ENCODE measurements at places on chromosomes 3 and 15.

- DNase-seq = no peak
Observed at GRCh38 chr3:177483182-177483967, 286.1 kb upstream of the TBL1XR1 start.

GRCh38 chr15:30923429-30923828, 19.7 kb downstream of the FAN1 start:
- DNase-seq = no peak

GRCh38 chr3:48572517-48572916, 8.9 kb upstream of the UCN2 start:
- DNase-seq = no peak

DNA sequence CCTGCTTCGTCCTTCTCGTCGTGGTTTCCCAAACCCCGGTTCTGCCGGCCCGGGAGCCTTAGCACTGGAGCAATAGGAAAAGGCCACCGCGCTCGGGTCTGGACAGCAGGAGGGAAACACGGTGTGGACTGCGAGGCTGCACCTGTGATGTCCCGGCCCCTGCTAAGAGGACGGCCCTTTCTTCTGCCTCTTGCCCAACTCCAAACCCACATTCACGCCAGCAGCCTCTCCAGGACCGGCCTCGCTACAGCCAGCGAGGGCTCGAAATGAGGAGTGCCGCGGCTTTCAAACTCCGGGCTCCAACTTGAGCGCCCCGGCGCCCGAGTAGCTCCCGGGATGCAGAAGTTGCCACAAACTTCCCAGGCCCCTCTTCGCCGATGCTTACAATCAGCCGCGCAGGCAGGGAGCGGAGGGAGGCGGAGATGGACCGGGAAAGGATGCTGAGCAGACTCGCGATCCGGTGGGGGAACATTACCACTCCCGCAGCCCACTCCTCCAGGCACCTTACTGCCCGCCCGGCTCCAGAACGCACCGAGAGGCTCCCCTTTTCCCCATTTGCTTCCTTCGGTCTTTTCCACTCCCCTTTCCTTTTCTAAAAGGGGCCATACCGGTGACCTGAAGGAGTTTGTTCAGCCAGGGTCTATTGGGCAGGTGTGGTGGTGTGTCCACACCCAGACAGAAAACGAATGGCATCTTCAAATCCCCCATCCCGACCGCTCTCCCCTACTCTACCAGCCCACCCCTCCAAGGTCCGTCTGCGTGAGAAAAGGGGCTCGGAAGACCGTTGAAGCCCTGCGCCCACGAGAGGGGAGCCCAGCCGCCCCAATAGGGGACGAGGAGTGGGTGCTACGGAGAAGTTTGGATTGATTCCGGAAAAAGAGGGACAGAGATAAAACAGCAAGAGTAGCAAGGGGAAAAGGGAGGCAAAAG, 18.8 kb upstream of the SATB1 start:
- no peak for DNase-seq

- no peak for DNase-seq
Observed at GRCh38 chr3:158935846-158936245, 134.0 kb downstream of the MFSD1 start.

DNA sequence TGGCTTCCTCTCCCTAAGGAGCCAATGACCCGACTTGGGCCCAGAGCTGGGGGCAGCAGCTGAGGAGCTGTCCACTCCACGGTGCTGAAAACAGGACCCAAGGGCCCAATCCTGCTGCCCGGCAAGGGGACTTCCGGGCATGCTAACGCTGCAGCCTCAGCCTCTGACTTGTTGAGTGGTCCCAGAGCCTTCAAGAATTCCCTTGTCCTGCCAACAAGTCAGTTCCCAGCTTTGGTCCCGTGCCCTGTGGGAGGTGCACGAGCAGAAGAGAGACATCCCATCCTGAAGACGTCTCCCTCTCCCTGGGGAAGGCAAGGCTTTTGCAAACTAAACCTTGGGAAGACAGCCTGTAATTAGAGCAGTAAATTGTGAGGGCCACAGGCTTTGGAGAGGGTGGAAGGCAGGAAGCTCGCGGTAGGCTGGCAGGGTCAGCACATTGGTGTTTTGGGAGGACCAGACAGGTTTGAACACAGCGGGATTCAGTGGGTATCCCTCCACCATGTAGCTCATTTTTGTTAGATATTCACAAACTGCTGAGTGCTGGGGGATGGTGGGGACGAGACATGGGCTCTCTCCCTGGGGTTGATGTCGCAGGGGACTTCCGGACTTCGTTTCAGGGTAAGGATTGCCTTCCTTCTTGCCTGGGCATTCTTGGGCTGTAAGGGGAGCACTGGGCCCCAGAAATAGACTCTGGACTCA, 29.8 kb upstream of the PRR23E start:
- DNase-seq = no peak

- DNase-seq = no peak
Observed at GRCh38 chr3:23587513-23587912, 218.2 kb upstream of the UBE2E1 start.

- DNase-seq = no peak
Observed at GRCh38 chr3:147699175-147699838, 290.1 kb downstream of the ZIC1 start.

- no peak for DNase-seq
Observed at GRCh38 chr3:188164248-188164687, 10.3 kb downstream of the LPP start.

DNA sequence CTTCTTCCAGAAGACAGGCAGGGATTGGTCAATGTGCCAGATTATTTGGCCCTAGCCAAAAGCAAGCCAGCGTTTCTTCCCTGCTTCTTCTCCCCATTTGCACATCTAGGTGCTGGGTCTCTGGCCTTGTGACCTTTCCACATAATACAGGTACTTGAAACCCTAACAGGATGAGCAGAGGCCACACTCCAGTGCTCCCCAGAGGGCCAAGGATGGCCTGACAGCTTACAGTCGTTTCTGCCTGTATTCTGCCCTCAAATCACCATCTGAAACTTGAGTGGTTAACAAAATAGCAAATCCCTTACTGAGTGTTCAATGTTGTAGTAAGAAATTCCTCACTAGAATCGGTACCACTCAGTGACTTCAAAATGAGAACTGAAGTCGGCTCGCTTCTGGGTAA, 29.1 kb downstream of the MKRN2 start:
- no peak for DNase-seq

DNA sequence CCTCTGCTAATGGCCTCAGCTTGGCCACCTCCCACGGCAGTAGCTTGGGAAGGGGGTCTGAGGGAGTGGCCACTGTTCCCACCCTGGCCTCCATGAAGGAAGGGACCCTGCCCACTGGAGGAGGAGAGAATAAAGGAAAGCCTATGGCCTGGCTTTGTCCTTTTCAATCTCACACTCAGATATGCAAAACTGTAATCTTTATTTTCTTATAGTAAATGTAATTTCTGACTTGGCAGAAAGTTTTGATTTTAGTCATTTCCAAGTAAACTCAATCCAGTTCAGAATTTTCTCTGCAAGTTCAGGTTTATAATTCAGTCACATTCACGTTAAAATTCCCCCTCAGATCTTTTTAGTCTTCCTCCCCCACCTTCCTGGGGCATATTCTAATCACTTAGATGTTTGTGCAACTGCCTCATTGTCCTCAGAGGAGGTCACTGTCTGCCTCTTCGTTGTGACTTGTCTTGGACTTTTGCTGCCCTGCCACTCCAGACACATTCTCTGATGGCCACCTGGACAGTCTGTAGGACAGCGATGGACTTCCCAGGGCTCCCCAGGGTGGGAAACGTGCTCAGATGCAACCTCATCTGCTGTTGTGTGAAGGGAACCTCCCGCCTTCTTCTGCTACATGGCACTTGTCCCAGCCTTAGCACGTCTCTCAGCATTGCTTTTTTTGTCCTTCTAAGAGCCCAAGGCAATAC, 222.8 kb upstream of the TBL1XR1 start:
- no peak for DNase-seq

- DNase-seq = no peak
Observed at GRCh38 chr3:117567906-117568305, 858.3 kb downstream of the TUSC7 start.

DNA sequence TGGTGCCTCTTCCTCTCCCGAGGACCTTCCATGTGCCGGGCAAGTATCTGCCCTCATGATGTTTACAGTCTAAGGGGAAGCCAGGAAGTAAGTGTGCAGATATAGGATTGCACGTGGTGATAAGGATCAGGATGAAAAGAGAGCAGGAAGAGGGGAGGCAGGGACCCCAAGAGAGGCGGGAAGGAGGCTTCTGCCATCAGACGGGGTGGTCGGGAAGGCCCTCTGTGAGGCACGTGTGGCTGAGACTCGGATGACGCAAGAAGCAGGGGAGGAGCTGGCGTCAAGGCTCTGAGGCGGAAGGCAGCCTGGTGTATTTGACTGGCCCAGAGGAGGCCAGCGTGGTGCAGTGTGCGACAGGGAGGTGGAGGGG, 762 bp upstream of the IQSEC1 start:
- DNase-seq = no peak

DNA sequence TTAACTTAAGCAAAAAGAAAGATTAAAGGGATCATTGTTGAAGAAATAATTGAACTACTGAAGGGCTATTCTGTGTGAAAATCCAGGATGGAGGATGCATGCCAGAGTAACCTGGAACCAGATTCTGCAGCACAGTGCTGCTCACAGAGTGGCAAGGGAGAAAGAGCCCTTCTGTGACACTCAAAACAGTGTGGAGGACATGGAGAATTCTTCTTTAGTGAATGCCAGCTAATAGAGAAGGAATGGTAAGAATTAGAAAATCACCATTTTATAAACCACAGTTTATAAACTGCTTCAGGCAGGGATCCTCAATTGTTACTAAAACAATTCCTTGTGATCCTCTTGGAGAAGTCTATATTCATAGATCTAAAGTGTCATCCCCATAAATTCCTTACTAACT, 70.4 kb upstream of the ARHGEF26 start:
- no peak for DNase-seq

DNA sequence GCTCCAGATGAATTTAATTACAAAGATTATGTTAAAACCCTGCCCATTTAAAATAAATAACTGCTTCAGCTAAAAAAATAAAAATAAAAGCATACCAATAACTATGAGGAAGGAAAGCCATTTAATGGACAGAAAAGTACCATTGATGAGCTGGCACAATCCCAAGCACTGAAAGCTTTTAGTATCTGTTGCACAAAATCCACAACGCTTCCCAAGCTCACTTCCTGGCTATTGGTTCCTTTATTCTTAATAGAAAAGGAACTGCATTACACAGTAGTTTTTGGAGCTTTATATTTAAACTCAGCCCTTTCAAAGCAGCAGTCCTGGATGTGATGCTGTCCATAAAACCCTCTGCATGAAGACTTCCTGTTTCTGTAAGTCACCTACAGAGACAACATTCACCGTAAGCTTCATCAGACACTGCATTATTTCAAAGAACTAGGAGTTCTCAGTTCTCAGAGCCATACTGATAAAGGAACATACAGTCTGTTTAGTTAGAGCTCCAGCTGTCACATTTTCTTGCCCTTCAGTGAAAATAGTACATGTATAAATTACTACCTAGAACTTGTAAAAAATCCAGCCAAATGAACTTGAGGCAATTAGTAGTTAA, 81.5 kb downstream of the CSNK1G1 start:
- peak; percentile 6 for DNase-seq

DNA sequence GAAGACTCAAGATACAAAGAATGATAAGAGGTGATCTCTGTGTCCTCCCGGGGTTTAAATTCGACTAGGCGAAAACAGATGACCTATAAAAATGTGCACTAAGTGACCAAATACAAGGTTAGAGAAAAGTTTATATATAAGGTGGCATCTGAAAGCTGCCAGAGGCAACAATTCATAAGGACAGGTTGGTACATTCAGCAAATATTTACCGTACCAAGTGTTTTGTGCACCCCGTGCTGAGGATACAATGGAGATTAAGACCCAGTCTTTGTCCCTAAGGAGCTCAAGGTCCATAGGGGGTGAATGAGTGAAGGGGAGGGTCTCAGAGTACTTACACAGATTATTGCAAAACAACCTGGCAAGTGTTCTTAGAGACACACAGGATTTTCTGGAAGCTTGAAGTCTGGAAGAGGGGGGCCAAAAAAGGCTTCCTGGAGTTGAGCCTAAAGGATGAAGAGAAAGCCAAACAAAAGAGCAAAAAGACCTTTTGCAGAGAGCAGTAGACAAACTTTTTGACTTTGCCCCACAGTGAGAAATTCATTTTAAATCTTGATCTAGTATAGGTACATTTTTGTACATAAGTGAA, 71.4 kb upstream of the LRIG1 start:
- no peak for DNase-seq

DNA sequence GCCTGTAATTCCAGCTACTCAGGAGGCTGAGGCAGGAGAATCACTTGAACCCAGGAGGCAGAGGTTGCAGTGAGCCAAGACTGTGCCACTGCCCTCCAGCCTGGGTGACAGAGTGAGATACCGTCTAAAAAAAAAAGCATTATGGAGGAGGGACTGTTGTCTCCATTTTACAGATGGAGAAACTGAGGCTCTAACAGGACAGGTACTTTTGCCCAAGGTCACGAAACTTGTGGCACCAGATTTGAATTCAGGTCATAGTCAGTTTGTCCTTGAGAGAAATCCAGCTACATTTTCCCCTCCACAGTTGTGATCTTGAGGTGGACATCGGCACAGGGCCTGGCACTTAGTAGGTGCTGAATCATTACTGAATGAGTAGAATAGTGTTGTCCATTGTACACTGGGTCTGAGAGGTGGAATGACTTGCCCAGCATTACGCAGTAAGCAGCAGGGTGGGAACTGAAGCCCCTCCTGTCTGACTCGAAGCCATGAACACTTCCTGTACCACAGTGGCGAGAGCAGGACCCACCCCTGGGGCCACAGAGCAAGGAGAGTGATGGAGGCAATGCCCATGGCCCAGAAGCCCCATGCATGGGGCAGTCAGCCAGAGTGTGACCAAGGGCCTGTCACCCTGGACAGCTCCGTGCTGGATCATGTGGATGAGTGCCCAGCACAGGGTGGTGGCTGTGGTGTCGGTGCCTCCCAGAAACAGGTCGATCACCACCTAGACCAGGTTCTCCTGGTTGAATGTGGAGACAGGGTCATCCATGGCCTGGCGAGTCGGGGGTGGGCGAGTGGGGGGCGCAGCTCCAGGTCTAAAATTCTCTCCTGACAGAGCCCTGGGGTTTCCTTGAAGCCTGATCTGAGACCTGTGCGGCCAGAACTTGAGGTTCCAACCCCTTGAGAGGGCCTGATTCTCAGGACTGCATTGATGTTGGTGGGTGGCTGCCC, 20.4 kb upstream of the PARL start:
- DNase-seq = no peak

- DNase-seq = no peak
Observed at GRCh38 chr15:82900511-82901060, 51.9 kb downstream of the HOMER2 start.

- DNase-seq = no peak
Observed at GRCh38 chr3:170496026-170496867, 77.6 kb downstream of the CLDN11 start.

- DNase-seq = peak; percentile 51
Observed at GRCh38 chr15:90106522-90107117, 4.4 kb upstream of the IDH2 start.

- DNase-seq = no peak
Observed at GRCh38 chr3:124995460-124995994, 60.3 kb downstream of the HEG1 start.

- DNase-seq = no peak
Observed at GRCh38 chr3:31065765-31066164, 171.3 kb upstream of the GADL1 start.

GRCh38 chr3:4735243-4735642, 242.1 kb downstream of the ITPR1 start:
- DNase-seq = no peak

GRCh38 chr3:111706527-111706926, 111.4 kb upstream of the ZBED2 start:
- DNase-seq = no peak

All from DMS 273 treated with DMSO at 0.1 percent for 48 hours (cell line).